ENCODE measurements at places on chromosomes 6 and 20.

GRCh38 chr6:39507331-39507998, 185.0 kb upstream of the KCNK16 start:
- DNase-seq, result no peak

DNA sequence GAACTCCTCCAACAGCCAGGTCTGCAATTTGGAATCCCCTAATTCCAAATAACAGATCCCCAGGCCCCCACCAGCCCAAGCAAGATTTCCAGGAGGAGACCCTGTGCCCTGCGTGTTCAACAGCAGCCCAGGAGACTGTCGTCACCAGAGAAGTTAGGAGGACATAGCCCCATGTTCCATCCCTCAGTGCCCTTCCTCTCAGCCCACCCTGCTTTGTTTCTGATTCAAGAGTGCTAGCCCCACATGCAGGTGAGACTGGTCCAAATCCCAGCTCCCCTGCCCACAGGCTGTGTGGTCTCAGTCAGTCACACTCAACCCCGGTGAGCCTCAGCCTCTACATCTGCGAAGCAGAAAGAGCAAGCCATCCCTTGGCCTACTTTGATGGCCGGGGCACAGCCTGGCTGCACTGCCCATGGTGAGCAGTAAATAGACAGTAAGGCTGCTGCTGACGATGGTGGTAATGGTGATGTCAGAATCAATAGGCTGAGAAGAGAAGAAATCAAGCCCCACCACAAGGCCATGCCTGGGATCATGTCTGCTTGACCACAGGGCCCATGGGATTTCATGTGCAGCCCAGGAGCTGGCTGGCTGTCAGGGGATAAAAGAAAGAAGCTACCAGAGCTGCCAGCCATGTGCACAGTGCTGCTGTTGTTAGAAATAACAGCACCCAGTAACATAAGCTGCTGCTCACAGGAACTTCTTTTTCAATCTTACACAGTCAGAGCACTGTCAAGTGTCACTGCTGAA, 51.5 kb upstream of the NXT1 start:
- no peak for DNase-seq

DNA sequence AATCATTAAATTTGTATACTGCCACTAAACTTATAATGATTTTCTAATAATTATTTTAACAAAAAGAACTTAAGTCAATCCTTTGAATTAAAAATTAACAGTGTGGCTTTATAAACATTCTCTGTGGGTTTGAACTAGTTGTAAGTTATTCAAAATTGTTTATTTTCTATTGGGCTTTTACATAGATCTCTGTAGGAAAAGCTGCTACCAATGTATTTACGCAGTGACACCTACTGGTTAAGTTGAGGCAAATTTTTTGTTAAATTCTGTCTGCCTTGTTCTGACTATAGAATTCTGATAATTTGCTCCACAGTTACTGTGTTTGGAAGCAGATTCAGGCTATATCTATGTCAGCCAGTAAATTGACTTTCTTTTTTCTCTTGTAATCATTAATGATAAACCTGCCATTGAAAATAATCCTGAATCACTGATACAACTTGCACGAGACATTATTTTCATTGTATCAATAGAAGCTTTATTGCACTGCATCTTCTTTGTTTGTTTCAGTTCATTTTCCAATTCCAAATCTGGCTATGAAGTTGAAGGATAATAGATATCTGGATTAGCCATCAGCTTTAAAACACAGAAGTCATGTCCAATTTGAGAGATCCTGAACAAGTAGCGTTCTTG, 66.0 kb upstream of the UTRN start:
- no peak for DNase-seq

DNA sequence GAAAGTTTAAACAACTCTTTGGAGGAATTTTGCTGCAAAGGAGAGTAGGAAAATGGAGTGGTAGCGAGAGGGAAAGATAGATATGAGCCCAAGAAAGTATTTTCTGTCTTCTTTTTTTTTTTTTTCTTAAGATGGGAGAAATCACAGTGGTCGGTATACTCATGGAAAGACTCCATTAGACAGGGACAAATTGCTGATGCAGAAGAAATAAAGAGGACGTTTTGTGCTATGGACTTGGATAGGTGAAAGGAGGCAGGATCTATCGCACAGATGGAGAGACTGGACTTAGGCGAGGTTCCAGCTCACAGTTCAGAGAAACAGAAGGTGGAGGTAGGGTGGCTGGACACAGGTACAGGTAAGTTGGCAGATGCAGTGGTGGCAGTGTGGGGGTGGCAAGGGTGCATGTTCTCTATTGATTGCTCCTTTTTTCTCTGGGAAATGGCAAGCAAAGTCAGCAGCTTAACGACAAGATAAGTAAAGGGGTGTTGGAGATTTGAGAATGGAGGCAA, 44.2 kb upstream of the ARMC2 start:
- no peak for DNase-seq

- DNase-seq, result no peak
Observed at GRCh38 chr6:131782764-131783163, 25.1 kb upstream of the ENPP1 start.

DNA sequence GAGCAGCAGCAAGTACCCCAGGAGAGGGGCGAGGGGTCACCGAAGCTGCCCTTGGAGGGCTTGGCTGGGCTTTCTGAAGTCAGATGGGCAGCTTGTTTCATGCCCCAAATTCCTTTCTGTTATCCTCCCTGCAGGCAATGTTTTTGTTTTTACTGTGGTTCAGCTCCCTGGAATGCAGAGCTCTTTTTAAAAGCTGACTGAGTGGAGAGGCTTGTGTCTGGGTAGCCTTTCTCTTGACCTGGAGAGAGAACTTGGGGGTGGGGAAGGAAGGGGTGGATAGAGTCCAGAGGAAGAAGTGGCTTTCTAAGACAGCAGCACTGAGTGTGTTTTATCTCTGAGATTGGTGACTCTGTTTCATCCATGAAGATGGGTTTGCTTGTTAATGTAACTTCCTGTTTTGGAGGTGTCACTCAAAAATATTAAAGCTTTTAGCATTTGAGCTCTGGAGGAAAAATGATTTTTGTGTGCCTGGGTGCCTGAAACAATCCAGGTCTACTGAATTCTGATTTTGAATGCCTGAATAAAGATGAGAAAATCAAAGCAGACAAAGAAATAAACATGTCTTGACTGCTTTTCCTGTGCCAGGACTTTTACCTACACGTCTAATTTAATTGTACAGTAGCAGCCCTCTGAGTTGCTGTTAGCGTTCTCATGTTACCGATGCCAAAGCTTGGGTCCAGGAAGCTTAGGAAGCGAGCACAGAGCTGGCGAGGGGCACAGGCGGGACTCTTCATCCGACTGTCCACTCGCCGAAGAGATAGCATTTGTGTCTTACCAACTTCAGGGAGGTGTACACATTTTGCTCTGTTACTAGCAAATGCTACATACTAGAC, 78.2 kb upstream of the EEF1E1 start:
- no peak for DNase-seq

DNA sequence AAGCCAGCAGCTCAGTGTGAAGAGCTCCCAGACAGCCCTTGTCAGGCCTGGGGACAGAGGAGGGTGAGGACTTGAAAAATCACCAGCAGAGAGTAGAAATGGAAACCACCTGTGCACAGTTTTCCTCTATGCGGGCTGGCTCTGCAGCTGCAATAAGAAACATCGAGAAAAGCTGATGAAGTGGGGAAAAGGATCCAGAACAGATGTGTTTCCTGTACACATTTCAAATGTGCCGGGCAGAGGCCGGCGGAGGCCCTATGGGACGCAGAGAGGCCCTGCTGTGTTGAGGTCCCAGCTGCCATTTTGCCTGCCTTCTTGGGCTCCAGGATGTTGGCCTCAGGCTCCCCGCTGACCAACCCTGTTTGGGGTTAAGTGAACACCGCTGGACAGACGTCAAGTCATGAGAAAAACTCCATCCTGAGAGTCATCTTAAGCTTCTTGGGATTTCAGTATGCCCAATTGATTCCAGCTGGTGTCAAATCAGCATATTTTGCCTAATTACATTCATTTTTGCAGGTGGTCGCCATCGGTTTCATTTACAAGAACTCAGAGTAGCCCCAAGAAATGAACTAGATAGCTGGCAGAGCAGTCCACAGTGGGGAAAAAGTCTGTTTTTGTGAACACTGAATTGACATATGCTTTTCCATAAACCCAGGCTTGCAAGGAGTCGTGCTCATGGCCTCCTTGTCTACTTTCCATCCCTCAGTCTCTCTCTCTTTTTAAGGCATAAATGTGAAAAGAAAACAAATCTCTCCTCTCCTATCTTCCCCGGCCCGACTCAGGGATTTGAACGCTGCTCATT, 150.4 kb upstream of the PHACTR3 start:
- DNase-seq, result no peak

DNA sequence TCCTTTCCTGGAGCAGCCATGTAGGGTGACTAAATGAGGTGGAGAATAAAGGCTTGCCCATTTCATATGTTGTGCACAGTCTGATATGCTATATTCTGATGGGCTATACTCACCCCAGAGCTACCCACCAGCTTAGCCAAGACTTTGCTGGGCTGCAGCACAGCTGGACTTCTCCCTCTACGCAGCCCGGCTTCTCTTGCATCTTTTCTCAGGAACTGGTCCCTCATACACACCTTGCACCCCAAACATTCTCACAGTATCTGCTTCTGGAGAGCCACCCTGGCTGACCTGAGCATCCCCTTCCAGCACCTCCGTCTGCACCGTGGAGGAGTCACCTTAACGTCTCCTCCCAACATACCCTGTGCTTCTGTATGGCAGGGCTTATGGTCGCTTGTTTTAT, 150.8 kb upstream of the PMEPA1 start:
- DNase-seq, result no peak

GRCh38 chr6:16367571-16367970, 129.2 kb downstream of the GMPR start:
- no peak for DNase-seq

- DNase-seq, result no peak
Observed at GRCh38 chr6:15088904-15089568, 156.8 kb upstream of the JARID2 start.

DNA sequence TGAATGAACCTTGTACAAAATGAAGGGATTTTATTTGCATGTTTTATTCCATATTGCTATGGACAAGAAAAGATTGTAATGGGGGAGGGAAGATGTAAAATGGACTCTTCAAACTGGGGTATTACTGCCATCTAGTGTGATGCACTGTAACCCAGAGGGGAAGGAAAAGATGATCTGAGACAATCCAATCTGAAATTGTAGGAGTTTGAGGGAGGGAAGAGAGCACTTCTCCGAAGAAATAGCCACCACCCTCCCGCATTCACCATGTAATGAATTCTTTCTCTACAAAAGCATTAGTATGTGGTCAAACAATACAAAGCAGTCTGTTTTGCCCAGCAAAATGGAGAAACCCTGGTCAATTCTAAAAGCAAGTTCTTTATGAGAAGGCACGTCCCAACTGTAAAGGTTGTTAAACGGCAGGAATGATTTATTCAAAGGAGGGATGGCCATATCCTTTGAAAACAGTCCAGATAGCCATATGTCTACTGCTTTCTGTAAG, 679.5 kb upstream of the NRSN1 start:
- DNase-seq, result no peak

DNA sequence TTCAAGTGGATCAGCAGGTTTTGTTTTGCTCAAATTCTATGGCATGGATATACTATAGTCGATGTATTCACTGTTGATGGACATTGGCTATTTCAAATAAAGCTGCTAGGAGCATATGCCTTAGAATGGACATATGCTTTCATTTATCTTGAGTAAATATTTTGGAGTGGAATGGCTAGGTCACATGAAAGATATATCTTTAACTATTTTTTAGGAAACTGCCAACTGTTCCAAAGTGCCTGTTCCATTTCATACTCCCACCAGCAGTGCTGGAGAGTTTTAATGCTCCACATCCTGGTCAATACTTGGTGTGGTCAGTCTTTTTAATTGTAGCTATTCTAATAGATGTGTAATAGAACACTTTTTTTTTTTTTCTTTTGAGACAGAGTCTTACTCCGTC, 81.1 kb upstream of the PIM1 start:
- DNase-seq, result no peak

DNA sequence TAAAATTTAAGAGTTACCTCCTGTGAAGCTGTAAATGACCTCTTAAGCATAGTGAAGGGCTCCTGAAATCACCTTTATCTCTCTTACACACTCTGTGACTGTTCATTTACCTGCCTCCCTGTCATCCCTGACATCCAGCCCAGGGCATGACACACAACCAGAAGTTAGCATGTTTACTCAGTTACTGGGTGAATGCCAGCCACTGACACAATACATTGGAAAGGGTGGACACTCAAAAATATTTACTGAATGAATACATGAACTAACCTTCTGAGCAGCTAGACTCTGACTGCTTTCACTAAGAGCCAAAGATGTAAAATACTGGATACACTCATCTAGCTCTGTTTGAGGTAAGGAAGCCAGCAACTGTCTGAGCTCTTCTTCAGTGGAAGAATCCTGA, 25.3 kb downstream of the SERAC1 start:
- no peak for DNase-seq

DNA sequence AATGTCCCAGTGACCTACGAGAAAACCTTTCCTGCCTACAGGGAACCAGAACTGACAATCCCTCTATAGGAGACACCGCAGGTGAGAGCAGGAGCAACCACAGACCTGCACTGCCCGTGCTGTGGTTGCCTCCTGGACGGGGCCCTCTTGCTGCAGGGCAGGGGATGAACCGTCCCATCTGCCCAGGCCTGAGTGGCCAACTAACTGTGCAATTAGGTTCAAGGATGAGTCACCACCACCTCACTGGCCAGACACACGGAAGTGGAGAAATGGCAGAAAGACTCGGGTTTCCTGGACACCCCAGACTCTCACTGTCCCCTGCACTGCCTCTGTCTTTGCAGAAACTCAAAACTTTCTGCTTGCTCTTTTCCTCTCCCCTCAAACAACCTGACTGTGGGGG, 13.8 kb upstream of the HLA-G start:
- no peak for DNase-seq

GRCh38 chr20:25858495-25859425, 162.1 kb upstream of the ZNF337 start:
- no peak for DNase-seq

DNA sequence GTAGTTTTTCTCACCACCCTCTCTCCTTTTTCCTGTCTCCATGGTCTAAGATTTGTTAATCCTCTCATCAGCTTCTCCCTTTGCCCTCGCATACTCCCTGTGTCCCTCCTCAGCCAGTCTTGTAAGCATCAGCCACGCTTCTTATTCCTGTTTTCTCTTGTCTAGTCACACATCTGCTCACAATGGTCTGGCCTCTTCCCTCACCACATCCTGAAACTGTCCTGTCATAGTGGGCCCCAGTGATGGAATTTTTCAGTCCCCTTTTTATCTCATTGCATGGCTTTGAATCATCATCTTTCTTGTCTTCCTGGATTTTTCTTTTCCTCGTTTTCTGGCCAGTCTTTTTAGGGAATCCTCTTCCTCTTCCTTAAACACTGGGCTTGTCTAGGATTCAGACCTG, 57.2 kb downstream of the GFRA4 start:
- DNase-seq, result no peak

GRCh38 chr20:44640522-44640921, 11.0 kb downstream of the ADA start:
- no peak for DNase-seq
